ENCODE measurements at places on chromosomes 11 and 22. TPM values are rescaled to one million over a fixed set of nuclear protein-coding genes. Genes with fewer than 3 reads are reported as not detected.

Gene OR51B4
- 21.5 TPM for total RNA-seq

Gene ABCC8
- total RNA-seq: not detected

Gene AIFM3
- total RNA-seq: 0.63 TPM

Gene SPDYC
- not detected for total RNA-seq

Gene ADM2
- 0.79 TPM for total RNA-seq

Gene LRRC4C
- not detected for total RNA-seq

Data from HT1080 (cell line).